Activated CD8-positive, alpha-beta T cell treated with anti-CD3 and anti-CD28 coated beads for 36 hours (primary cell): ENCODE measurements at places on chromosomes 4 and X.
A peak's percentile ranks its signal among the peaks of the same experiment; 100 is the strongest.

DNA sequence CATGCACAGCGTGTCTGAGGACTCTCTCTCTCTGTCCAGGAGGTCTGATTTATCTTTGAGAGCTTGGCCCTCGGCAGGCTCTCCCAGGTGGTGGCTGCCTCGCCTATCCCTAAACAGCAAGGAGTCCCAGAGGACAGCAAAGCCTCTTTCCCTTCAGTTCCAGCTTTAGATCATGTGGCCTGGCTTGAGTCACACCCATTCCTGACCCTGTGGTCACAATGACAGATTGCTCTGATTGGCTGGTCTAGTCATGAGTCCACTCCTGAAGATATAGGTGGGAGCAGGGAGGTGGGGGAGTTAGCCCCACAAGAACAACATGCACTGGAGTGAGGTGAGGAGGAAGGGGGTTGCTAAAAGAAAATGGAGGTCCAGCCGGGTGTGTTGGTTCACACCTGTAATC, 12.1 kb upstream of the PORCN start:
- no peaks in the 10 kb centered on the region for H3K27me3 ChIP-seq
- H3K4me3 ChIP-seq: no peak overlapping the region
- H3K4me1 ChIP-seq: no peaks in the 10 kb centered on the region
- H3K27ac ChIP-seq: no peak overlapping the region
- H3K36me3 ChIP-seq: no peaks in the 10 kb centered on the region
- DNase-seq: no peak

DNA sequence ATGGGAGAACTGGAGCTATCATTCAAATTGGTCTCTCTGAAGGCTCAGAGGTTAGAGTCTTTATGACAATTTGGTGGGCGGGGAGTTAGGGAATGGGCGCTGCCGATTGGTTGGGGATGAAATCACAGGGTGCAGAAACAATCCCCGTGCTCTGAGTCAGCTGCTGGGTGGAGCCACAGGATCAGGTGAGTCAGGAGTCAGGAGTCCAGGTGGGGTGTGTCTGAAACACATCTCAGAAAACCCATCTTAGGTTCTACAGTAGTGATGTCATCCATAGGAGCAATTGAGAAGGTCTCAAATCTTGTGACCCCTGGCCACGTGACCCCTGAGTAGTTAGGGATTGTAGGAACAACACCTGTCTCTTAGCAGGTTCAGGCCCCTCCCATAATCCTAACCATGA, 41.6 kb upstream of the TLR3 start:
- H3K4me1 ChIP-seq: no peaks in the 10 kb centered on the region
- no peak overlapping the region for H3K4me3 ChIP-seq
- peaks cover 13% of the 10 kb centered on the region for H3K27me3 ChIP-seq
- H3K36me3 ChIP-seq: no peaks in the 10 kb centered on the region
- DNase-seq: peak; percentile 9
- H3K27ac ChIP-seq: no peak overlapping the region

GRCh38 chr4:180028682-180029081, 2214.5 kb upstream of the TENM3 start:
- H3K27me3 ChIP-seq: no peaks in the 10 kb centered on the region
- peak; percentile 33 for DNase-seq
- no peaks in the 10 kb centered on the region for H3K4me1 ChIP-seq
- H3K4me3 ChIP-seq: no peak overlapping the region
- H3K27ac ChIP-seq: no peak overlapping the region

DNA sequence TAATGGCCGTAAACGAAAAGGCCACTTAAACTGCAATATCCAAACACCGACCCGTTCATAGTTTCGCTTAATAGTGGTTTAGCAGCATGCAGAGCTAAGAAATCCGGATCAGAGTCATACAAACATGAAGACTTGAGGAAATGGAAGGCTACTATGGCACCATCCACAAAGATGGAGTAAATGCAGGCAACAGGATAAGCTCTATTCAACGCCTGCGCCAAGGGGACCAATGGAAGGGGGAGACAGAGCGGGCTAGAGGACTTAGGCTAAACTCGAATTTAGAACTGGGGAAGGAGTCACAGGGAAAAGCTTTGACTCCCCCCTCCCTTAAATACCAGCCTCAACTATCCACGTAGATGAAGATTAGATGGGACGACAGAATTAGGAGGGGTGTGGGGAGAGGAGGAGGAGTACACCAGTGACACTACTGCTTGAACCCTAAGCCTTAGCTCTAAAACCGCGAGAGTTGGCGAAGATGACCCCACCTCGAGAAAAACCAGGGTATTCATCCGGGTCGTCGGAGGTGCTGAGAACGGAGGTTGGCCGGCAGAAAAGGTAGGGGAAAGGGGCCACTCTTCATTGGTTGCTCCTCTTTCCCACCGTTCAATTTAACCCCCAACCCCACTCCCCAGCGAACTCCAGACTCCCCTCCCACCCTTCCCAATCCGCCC, 3.5 kb downstream of the HUWE1 start:
- peaks cover 48% of the 10 kb centered on the region for H3K36me3 ChIP-seq
- peak overlapping the region; percentile 94 for H3K27ac ChIP-seq
- peaks cover 36% of the 10 kb centered on the region for H3K4me1 ChIP-seq
- DNase-seq: peak; percentile 60

DNA sequence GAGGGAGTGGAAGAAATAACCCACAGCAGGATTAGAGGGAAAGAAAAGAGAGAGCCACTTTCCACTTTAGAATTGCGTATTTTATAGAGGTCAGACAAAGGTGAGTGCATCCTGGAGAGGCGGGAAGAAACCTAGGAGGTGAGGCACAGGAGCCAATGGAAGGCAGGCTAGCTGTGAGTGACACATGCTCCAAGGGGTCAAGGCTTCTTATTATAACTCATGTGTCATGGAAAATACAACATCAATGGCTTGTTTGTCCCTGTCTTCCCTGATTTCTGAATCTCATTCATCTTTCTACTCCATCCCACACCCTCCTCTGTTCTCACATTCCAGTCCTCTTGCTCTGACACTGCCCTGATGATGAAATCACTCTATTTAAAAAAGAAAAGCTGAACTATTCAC, 14.4 kb downstream of the ANXA3 start:
- peaks cover 2% of the 10 kb centered on the region for H3K27me3 ChIP-seq
- no peaks in the 10 kb centered on the region for H3K36me3 ChIP-seq
- no peaks in the 10 kb centered on the region for H3K4me1 ChIP-seq
- H3K4me3 ChIP-seq: no peak overlapping the region

DNA sequence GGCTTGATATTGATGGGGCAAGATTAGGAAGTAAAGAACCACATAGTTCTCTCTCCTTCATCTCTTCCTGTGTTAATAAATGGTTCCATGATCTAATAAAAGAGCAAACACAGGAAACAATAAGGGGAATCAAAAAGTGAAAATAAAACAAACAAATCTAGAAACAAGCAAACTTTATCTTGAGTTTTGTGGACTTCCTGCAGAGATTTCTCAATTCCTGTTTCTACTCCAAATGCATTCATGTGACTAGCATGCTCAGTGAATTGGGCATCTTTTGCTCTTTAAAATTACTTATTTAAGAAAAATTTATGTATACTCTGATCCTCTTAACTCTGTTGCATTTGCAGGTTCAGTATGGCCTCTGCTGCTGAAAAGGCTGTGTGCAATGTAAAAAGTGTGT, 682.0 kb downstream of the KCTD8 start:
- H3K36me3 ChIP-seq: no peaks in the 10 kb centered on the region
- no peaks in the 10 kb centered on the region for H3K27me3 ChIP-seq
- H3K4me3 ChIP-seq: no peak overlapping the region
- DNase-seq: no peak

DNA sequence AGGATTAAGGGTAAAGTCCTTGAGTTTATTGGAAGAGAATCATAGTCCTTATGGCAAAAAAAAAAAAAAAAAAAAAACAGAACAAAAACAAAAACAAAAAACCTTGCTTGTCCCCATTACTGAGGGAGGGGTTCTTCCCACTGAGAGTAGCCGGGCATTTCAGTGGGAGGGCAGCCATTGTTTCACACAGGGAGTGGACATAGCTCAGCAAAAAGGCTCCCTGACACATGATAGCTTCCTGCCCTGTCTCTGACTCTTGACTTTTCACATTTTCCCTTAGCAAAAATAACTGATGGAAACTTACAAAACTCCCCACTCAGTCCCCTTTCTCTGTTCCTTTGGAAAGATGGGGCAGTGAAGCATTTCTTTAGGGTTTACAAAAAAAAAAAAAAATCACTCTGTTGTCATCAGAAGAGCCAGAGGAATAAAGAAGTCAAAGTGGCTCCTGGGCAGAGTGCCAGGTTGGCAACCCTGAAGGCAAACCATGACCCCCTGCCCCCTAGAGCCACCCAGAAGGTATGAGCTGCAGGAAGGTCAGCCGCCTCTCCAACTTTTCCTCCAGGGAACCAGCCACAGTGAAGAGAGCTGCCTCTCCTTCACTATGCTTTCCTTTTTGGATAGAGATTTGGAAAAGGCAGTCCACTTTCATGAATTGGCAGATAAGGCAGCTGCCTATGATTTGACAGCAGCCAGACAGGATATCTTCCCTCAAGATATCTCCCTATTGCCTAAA, 170.6 kb downstream of the KDR start:
- H3K36me3 ChIP-seq: no peaks in the 10 kb centered on the region
- no peak for DNase-seq
- no peak overlapping the region for H3K4me3 ChIP-seq

DNA sequence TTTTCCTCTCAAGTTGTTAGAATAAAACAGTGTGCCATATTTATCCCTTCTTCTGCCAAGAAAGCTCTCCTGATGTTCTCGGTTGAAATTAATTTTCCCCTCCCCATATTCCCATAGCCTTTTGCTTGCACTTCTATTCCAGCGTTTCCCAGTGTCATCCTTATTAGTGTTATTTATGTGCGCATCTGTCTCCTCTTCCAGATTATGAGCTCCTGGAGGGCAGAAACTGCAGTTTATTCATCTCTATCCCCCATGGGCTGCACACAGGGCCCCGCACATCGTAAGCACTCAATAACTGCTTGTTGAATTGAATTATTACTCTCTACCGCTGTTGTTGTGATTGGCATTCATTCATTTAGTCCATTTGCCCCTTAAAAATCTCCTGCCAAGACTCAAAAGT, 149.4 kb downstream of the SOX3 start:
- H3K4me3 ChIP-seq: no peak overlapping the region
- DNase-seq: no peak
- no peaks in the 10 kb centered on the region for H3K36me3 ChIP-seq
- no peak overlapping the region for H3K27ac ChIP-seq
- no peaks in the 10 kb centered on the region for H3K4me1 ChIP-seq

DNA sequence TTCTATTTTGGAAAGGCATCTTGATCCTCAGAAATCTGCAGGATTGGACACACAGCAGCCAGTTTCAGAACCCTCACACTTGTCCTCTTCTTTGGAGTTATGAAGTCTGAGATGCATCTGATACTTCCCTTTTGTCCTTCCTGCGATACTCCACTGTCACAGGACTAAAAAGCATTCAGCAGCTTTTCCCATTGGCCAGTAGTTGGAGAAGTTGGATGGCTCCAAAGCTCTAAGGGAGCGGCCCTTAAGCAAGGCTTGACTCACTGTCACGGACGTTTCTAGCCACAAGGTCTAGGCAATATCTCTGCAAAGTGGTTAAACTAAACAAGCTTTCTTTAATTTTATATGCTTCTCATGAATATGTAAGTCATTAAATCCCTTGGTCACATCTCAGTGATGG, 417.0 kb downstream of the AFF2 start:
- no peaks in the 10 kb centered on the region for H3K27me3 ChIP-seq
- no peak overlapping the region for H3K27ac ChIP-seq
- no peaks in the 10 kb centered on the region for H3K4me1 ChIP-seq
- no peak for DNase-seq

GRCh38 chrX:66882101-66882500, 243.2 kb upstream of the EDA2R start:
- no peaks in the 10 kb centered on the region for H3K27me3 ChIP-seq
- H3K27ac ChIP-seq: no peak overlapping the region
- H3K36me3 ChIP-seq: no peaks in the 10 kb centered on the region
- DNase-seq: no peak
- H3K4me3 ChIP-seq: no peak overlapping the region

GRCh38 chr4:25563071-25563564, 92.5 kb upstream of the SLC34A2 start:
- no peaks in the 10 kb centered on the region for H3K27me3 ChIP-seq
- H3K4me1 ChIP-seq: no peaks in the 10 kb centered on the region
- H3K27ac ChIP-seq: no peak overlapping the region
- no peak for DNase-seq

GRCh38 chrX:97616883-97617530, 733.3 kb downstream of the RPA4 start:
- H3K27me3 ChIP-seq: no peaks in the 10 kb centered on the region
- no peaks in the 10 kb centered on the region for H3K36me3 ChIP-seq

DNA sequence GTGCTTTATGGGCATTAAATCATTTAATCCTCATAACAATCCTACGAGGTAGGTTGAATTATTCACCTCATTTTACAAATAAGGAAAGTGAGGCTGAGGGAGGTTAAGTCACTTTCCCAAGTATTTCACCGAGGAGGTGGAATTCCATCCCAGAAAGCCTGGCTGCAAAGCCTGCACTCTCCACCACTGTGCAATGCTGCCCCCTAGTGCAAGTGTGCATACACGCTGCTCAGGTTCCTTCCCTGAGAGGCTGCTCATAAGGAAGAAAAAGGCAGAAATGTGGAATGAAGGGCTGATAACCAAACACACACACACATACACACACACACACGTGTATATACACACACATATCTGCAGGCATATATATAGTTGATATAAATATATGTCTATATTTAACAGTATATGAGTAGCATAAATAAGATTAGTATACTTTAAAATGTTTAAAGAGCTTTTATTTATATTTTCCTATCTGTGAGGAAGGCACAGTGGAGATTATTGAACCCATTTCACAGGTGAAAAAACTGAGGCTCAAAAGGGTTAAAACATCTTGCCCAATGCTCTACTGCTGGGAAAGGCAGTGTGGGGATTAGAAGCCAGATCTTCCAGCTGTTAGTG, 714.5 kb upstream of the TENM3 start:
- H3K36me3 ChIP-seq: no peaks in the 10 kb centered on the region
- peak; percentile 38 for DNase-seq
- no peak overlapping the region for H3K27ac ChIP-seq
- H3K4me1 ChIP-seq: no peaks in the 10 kb centered on the region

- no peaks in the 10 kb centered on the region for H3K36me3 ChIP-seq
- H3K27me3 ChIP-seq: no peaks in the 10 kb centered on the region
- DNase-seq: peak; percentile 42
Measured at GRCh38 chr4:52822972-52823701, 39.0 kb upstream of the RASL11B start.

GRCh38 chrX:10325611-10326010, 168.8 kb downstream of the CLCN4 start:
- H3K4me3 ChIP-seq: no peak overlapping the region
- no peak overlapping the region for H3K27ac ChIP-seq
- H3K27me3 ChIP-seq: no peaks in the 10 kb centered on the region
- no peak for DNase-seq
- no peaks in the 10 kb centered on the region for H3K36me3 ChIP-seq
- no peaks in the 10 kb centered on the region for H3K4me1 ChIP-seq
